ENCODE measurements at places on chromosomes 1 and 21.

GRCh38 chr1:157566484-157567300 lies 14.4 kb upstream of the FCRL5 start:
- no peak for DNase-seq

DNA sequence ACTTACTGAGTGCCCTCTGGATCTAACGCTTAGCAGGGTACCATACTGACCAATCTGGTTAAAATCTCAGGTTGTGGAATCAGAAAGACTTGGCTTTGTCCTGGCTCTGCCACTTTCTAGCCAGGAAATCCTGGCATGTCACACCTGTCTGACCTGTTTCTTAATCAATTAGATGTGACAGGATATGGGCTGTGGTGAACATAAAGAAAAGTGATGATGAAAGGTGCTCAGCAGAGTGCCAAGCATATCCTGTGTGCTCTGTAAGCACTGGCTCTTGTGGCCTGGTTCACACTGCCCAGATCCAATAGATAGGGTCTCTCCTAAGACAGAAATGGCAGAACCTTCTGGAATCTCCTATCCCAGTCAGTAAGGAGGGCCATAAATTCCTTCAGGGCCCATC lies 53.9 kb downstream of the PHC2 start:
- no peak for DNase-seq

GRCh38 chr1:37410105-37410504 lies 64.3 kb upstream of the ZC3H12A start:
- DNase-seq, result peak; percentile 25

DNA sequence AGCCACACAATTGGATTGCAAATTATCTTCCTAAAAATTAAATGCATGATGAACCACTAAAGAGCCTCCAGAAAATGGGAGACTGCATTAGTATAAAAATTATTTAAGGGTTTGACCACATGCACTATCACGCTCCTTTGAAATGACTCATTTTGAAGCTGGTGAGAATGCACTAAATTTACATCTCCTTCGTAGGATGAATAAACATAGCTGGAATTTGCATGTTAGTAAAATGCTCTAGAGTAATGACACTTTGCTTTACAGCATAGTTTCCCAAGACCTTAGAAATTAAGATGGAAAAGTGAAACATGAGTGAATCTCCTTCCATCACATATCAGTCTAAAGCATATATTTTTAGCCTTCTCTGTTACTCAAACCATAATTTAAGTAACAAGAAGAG lies 2.4 kb downstream of the PLPPR4 start:
- DNase-seq, result no peak

DNA sequence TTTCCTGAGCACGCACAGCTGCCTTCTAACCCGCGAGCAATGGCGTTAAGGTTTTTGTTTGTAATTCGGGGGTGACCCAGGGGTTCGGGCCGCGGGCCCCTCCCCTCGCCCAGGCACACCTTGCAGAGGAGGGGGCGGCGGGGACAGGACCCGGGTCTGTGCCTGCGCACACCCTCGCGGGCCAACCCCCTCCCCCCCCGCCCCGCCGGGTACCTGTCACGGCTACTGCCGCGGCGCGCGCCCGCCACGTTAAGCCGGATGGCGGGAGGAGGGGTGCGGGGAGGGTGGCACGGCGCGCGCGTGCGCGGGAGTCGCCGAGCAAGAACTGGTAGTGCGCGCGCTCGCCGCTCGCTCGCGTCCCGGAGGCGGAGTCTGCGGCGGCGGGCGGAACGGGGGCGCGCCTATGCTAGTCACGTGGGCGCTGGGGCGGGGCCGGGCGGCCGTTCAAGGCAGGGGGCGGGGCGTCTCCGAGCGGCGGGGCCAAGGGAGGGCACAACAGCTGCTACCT lies at the start of gene TPTE:
TSS of gene TPTE (plus strand) at position 493 of the 508 bp plus-strand sequence. CDS start 17,141 bp downstream, outside the sequence.
- no peak for DNase-seq

GRCh38 chr1:205315008-205315618 lies 6.4 kb downstream of the NUAK2 start:
- DNase-seq, result no peak

DNA sequence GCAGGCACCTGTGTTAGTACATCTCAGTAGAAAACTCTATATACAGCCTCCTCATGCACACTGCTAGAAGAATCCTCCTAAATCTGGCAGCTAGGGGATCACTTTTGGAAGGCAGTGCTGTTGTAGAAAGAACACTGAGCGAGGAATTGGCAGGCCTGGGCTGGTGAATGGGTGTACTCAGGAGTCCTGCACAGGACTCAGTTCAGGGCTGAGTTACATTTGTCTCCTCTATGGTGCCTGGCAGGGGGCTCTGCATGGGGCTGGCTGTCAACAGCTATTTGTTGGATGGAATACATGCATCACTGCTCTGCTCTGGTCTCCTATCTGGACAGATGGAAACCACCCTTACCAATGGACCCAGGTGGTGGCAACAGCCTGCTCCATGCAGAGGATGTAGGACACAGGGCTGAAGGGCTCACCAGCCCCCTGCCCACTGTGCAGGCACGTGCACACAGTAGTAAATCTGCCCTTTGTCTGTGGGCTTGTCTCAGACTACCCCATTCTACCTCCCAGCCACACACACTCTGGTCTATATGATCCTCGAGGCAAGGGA lies 74.2 kb downstream of the LRIG2 start:
- DNase-seq, result no peak

DNA sequence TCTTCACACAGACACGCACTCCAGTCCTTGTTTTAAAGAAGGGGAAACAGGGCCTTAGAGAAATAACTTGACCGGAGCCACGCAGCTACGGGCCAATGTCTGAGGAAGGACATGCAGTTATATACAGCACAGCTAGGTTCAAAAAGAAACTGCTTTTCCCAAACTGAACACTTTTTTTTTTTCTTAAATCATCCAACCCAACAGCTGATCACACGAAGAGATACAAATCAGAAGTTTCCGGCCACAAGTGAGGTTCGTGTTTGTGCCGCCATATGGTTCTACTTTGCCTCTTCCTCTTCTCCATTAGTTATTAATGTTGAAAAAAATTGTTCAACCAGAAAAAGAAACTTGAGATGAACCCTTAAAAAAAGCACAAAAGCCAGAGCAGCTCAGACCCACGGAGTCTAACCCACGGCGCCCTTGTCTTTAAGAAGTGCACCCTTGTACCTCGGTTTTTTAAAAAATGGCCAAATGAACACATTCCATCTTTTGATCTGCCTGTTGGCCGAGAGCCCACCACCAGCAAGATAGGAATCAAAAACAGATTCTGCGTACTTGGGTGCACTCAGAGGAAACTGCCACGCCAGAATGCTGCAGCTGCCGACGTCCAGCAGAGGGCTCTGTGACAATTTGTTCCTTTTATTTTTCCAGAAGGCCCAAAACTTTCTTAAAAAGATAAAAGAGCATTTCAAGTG lies 78.9 kb downstream of the SLC66A1 start:
- DNase-seq, result peak; percentile 27

- no peak for DNase-seq
These were observed 95.3 kb downstream of the MTR start for GRCh38 chr1:236890152-236891056.

GRCh38 chr1:165853528-165854075 lies 26.2 kb downstream of the UCK2 start:
- DNase-seq, result no peak

DNA sequence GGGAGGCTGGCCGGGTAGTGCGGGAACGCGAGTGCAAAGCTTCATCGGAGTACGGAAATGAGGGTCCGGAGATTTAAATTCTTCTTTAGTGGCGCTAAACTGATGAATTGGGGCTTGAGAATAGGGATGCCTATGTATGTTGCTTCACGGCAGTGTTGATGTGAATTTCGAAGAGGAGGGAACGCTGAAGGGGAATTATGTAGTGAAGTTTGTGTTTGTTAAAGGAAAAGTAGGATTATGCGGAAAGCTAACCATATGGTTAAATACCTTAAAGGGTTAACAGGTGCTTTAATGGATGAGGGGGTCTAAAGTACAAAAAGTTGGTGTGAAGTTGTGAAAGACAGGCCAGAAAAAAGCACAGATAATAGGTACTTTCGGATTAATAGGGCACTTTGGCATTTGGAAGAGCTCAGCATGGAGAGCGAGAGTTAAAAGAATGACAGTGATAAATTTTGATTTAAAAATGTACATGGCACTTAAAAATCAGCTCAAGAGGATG lies 1.4 kb downstream of the HS2ST1 start:
- DNase-seq, result no peak

GRCh38 chr1:63780565-63780964 lies 6.7 kb downstream of the ROR1 start:
- no peak for DNase-seq

- DNase-seq, result peak; percentile 12
These were observed 56.0 kb upstream of the ABCG1 start for GRCh38 chr21:42162831-42163510.

- no peak for DNase-seq
These were observed 4.3 kb upstream of the CSF1 start for GRCh38 chr1:109906160-109906838.

DNA sequence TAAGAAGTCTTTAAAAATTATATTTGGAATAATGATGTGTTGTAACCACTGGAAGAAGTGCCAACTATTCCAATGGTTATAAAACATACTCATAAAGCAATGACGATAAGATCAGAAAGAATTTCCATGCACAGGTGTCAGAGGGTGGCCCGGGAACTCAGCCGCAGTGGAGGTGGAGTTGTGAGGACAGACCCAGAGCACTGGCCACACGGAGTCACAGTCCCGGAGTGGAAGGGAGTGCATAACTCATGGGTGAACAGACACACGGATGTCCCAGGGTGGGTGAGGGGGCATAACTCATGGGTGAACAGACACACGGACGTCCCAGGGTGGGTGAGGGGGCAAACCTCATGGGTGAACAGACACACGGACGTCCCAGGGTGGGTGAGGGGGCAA lies 2.5 kb downstream of the KRTAP10-4 start:
- no peak for DNase-seq

DNA sequence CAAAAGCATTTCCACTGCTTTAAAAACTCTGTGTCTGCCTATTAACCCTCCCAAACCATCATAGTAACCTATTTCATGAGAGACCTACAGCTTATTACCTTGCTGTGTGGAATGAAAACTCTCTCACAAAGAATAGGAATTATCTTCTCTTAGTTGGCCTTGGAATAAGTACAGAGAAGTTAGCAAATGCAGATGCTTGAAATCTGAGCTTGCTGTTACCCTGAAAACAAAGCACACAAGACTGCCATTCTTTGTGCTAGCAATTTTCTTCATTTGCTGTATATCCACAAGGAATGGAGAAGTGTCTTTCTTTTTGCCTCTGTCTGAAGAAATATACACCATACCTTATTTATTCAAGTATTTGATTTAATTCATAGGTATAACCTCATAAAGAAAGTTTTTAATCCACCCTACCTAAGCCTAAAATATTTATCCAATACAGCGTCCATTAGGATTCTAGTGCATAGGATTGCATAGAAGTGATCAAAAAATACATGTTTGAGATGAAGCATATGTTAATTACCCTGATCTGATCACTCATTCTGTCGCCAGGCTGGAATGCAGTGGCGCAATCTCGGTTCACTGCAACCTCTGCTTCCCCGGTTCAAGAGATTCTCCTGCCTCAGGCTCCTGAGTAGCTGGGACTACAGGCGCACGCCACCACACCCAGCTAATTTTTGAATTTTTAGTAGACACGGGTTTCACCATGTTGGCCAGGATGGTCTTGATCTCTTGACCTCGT lies 451.1 kb downstream of the LTN1 start:
- no peak for DNase-seq

DNA sequence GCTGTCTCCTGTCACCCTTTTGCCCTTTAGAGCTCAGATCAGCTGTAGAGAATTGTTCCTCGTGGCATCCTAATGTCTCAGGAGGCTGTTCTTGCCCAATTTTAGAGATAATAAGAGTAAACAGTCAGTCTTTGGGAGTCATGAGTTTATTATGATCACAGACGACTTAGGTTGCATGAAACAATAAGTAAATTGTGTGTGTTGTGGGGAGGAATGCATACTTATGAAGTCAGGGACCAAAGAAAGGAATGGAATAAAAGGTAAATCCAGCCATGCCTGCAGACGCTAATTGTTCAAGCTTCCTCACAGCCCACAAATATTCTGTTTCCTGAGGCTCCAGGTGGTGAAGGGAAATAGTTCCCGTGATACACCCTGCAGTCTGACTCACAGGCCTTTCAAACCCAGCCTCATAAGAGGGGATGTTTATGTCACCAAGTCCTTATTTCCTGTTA lies 897 bp downstream of the EPHX4 start:
- peak; percentile 1 for DNase-seq

GRCh38 chr1:46179138-46180081 lies 3.1 kb upstream of the P3R3URF start:
- peak; percentile 82 for DNase-seq

DNA sequence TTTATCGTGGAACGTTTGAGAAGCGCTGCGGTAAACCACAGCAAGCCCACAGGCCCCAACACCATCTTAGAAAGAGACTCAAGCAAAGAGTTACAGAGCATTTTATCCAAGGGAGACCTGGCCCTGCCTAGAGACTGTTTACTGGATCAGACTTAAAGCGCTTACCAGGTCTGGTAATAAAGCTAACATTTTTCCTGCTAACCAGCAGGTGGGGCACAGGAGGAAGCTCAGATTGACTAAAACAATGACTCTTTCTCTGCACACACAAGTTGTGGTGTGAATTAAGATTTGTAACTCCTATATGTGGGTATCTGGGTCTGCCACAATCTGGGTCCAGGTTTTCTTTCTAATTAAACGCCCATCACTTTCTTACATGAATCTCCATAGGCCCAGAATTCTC lies 136.5 kb upstream of the ETS2 start:
- DNase-seq, result no peak

Measured in Caki2 (cell line).